ENCODE measurements at places on chromosomes 1 and 21.

DNA sequence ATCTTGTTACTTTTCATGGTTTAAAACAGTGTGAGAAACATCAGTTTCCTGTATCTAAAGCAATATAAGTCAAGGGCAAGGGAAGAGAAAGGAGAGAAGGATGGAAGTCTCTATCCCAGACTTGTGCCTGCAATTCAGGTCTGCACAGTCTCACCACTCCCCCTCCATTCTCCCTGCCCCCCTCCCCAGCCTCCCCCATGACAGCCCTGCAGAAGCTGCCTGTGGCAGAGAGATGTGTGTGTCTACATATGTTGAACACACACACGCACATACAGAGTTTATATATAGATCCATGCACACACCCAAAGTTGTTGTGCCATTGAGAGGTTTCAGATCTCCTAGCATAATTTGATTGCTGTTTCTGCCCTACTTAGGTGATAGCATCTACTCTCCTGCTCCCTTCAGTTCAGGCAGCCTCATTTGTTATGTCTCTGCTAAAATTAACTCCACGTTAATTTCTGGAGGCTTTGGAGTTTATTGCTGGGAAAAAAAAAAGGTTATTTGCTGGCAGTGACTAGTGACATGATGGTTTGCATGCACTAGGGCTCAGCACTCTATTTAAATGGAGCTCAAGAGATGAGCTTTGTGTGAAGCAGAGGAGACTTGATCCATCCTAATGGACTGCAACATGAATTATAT is 124.9 kb upstream of the SMYD2 start:
- DNase-seq = no peak

DNA sequence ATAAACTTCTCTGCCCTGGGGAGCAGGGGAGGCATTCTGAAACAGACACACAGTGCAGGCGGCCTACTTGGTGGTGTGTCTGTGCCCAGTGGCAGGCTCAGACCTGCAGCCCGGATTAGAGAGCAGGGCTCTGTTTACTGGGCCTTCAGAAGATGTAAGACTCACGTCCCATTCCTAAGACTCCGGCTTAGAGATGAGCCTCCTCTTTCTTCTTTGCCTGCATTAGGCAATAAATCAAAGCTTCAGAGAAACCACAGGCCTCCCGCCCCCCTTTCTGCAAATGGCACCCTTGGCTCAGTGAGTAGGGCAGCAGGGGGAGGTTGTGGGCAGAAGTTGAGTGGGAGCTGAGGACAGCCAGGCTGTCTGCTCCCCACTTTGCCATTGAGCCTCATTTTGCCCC is 35.8 kb downstream of the LGR6 start:
- DNase-seq = no peak

DNA sequence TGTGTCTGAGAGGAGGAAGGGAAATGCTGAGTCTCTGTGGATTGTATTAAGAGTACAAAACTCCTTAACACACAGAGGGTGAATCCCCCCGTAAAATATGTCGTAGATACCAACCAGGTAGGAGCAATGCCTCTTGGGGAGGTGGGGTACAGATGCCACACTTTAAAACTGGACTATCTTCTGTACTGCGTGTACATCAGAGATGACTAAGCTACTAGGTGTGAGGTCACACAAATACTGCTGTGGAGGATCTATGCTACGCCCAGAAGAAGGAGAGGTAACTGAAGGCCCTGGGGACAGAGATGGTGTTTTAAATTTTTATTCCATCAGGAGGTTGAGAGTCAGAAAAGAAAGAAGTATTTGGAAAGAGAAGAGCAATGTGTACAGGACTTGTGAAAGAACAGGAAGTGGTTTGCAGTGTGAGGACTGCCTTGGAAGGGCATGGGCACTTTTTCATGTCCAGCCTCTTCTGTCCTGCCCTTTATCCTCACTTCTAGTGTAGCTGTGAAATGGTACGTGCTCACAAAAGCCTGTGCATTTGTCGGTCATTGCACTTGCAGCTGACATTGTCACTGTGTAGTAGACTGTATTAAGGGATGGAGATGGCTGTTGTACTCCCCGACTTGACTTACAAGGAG is 287.8 kb upstream of the CHRM3 start:
- no peak for DNase-seq

- no peak for DNase-seq
Measured at GRCh38 chr1:31712068-31712467, 8.3 kb upstream of the COL16A1 start.

DNA sequence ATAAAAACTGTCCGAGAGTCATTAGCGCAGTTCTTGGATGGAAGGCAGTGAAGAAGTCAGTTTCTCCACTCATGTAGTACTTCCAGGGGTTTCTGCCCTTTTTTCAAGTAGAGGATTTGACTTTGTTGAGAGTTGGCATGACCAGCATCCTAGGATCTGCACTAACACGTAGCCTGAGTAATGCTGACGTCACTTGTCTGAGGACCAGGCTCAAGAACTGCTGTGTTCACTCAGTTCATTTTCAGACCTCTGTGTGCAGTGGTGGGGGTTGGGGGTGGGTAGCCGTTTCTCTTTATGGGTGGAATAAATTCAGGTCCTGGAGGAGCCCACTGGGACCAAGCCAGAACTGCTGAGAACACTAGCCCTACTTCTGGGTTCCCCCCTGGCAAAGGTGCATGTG is 53.3 kb downstream of the MRPS6 start:
- DNase-seq = no peak

DNA sequence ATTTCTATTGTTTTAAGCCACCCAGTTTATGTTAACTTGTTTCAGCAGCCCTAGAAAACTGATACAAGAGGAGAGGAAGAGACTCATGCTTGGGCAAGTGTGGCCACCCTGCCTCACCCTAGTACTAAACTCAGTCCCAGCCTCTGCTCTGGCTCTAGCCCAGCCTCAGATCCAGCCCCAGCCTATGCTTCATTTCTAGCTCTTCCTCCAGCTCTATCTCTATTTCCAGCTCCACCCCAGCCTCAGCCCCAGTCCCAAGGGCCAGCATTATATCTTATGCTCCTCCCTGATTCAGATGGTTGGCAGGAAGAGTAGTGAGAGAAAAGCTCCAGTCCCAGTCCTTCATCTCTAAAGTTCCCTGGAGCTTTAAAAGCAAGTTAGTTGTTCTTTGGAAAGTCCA is 535.5 kb downstream of the PTPRC start:
- no peak for DNase-seq

DNA sequence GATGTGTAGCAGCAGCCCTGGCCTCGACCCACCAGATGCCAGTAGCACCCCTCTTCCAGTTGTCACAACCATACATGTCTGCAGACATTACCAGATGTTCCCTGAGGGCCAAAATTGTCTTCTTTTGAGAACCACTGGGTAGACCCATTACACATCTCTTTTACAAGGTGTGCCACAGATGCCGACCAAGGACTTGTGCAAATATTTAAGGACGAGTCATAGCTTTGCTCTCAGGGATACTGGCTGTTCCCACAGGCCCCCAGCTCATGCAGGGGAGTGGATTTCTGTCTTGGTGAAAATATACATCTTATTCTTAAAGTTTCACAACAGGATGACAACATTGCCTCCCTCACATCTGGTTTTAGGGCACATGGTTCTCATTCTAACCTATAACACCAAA is 59.4 kb upstream of the ZBTB18 start:
- DNase-seq = no peak

DNA sequence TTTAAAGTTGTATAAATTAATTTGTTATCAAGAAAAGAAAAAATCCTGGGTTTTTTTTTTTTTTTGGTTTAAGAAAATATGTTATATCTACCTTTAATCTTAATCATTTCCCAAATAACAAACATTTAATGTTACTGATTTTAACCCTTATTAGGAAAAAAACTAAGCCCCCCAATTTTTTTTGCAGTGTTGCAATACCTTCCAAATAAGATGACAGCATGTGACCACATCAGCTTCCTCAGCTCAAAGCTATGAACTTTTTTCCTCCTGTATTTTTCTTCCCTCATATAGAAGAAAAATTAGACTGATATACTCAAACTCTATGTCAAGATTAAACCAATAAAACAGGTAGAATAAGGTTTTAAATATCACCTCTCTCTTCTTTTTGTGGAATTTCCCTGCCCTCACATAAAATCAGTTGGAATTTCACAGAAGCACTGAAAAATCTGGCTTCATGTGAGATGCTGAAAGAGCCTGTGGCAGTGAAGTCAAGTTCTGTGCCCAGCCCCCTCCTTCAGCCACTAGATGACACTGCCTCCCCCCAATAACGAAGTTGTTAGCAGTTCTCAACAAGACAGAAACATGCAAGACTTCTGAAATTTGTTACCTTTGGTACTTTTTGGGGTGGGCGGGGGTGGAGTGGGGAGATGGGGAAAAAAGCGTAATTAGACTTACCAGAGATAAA is 9.6 kb upstream of the SMYD2 start:
- no peak for DNase-seq

GRCh38 chr1:23736437-23737134 is 6.7 kb upstream of the ELOA start:
- DNase-seq = no peak

DNA sequence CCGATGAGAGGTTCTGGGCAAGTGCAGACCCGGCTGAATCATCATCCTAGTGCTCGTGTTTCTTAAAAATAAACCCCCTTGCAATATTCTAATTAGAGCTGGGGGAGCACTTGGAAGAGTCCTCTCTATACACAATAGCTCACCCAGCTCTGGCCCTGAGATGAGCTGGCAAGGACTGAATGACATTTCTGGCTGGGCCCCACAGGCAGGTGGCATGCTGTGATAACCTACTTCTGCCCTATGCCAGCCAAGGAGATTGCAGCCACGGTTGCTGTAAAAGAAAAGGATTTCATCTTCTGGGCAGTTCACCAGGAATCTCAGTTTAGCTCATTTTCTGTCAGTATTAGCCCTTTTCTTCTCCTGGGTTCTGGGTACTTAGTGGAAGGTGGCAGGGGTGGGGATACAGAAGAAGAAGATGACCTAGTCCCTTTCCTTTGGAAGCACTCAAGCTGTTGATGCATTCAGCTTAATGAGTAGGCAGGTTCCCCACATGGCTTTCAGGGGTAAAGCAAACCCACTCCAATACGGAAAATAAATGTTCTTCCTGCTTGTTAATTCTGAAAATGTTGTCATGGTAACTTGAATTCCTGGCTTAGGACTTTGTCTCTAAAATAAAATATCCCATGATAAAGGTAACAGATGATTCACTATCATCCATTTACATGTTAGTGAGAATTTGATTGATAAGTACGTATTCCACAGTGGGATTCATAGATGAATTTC is 32.2 kb downstream of the VASH2 start:
- no peak for DNase-seq

GRCh38 chr1:210731193-210731592 is 402.5 kb downstream of the HHAT start:
- DNase-seq = no peak

GRCh38 chr1:186207391-186208085 is 167.5 kb downstream of the TPR start:
- no peak for DNase-seq

GRCh38 chr21:45261093-45261492 is 26.6 kb downstream of the POFUT2 start:
- no peak for DNase-seq

- no peak for DNase-seq
Measured at GRCh38 chr1:62198781-62199125, 4.1 kb downstream of the L1TD1 start.

DNA sequence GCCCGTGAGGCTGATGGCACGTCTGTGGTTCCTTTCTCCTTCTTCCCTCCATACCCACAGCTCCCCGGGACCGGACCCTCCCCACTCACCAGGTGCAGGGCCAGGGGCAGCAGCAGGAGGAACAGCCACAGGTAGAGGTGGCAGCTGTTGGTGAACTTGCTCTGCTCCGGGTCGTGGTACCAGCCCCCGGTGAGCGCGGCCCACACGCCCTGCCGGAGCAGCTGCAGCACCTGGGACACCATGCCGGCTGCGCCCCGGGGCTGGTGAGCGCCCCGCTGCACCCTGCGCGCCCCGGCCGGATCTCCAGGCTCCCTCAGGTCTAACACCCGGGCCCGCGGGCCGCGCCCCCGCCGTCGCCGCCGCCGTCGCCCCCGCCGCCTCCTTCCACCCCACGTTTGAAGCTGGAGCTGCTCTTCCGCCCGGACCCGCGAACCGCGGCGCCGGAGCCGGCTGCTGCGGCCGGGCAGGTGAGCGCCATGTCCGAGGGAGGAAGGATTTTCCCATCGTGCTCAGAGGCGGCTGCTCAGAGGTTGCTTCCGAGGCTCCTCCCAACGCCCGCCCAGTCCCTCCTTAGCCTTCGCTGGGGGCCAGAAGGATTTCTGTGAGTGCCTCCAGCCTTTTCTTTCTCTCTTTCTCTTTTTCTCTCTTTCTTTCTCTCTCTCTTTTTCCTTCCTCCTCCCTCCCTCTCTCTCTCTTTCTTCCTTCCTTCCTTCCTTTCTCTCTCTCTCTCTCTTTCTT is at the start of gene PCNX2:
PCNX2 (minus strand) TSS at position 489 of the 738 bp plus-strand sequence; CDS start at position 242, 247 bp downstream.
- no peak for DNase-seq

DNA sequence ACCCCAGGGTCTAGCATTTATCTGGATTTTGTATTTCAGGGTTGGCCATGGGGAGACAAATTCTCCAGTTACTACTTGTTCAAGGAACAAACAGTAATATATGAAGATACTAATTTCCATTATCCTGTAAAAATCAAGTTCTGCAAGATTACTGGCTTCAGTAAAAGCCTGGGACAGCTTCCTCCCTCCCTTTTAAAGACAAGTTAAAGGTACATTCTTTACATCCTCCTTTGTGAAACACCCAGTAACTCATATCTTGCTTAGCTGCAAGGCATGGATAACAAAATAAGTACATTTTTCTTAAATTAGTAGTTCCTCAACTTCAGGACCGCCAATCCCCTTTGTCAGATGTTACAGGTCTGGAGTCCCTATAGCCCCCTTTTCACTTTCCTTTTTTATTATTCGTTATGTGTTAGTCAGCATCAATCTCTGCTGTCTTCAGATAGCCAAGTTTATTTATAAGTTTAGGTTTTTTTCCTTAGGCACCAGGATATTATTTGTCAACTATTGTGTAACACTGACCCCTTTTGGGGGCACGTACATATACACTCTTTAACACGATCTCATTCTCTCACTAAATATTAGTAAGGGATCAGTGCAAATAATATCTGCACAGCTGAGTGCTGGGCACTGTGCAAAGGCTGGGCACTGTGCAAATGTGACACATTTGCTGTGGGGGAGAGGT is 9.8 kb downstream of the ERRFI1 start:
- DNase-seq = no peak

DNA sequence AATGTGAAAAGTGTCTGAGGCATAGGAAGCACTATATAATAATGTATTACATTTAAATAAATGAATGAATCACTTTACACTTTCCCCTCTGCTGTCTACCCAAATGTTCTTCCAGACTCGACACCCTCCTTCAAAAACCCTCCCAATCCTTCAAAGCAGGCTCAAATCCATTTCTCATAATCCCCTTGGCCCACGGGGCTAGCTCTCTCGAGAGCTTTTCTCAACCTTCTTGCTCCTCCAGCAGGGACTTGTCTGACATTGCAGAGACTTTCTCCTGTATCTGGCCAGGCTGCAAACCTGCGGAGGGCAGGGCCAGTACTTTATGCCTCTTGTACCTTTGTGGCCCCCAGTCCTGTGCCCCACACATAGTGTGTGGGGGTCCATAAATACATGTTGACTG is 14.1 kb upstream of the CNTN2 start:
- no peak for DNase-seq

DNA sequence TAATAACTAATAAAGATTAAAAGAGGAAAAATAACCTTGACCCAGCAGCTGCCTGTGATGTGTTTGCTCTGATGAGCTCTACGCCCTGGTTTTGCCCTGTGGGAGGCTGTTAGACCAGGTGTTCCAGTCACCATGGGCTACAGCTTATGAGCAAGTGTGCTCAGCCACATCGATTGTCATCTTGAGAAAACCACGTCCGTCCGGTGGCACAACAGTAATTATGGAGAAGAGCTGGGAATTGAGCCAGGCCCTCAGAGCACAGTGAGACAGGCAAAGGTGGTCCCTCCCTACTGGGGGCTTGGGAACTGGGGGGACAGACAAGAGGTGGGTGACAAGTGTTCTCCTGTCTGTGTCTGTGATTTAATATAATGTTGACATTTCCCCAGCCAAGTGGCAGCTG is 420.5 kb downstream of the MATN1 start:
- DNase-seq = no peak
